ENCODE measurements at places on chromosomes 16 and 17.

- peak; percentile 64 for DNase-seq
Measured at GRCh38 chr17:78112518-78113471, 15.8 kb downstream of the TMC6 start.

GRCh38 chr16:6122401-6122800 lies 1024.8 kb upstream of the EEF2KMT start:
- no peak for DNase-seq

- no peak for DNase-seq
Measured at GRCh38 chr17:4393806-4394205, 27.3 kb upstream of the UBE2G1 start.

GRCh38 chr16:85629326-85629725 lies 16.2 kb downstream of the GSE1 start:
- DNase-seq, result no peak

- DNase-seq, result no peak
Measured at GRCh38 chr17:1779571-1780131, 17.8 kb downstream of the SERPINF1 start.

GRCh38 chr17:7857713-7858521 lies at the start of gene CYB5D1:
TSS of gene CYB5D1 (plus strand) at chr17:7858003. CDS start at chr17:7858135, 132 bp downstream.
- peak; percentile 92 for DNase-seq

- no peak for DNase-seq
Measured at GRCh38 chr16:84546669-84547545, 42.4 kb upstream of the MEAK7 start.

DNA sequence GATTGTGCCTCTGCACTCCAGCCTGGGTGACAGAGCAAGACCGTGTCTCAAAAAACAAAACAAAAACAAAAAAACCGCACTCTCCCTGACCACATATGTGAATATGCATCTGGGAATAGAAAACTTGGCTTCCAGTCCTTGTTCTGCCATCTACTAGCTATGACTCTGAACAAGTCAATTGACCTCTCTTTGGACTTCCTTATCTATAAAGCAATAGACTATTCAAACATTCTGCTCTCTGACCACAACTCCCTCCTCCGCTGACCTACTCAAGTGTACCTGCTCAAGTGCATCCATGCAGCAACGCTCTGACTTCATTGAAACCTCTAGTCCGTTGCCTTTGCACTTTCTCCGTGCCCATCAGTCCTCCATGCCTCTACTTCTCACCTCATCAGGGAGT lies 52.6 kb upstream of the KDM6B start:
- no peak for DNase-seq

- DNase-seq, result no peak
Measured at GRCh38 chr16:66188917-66189725, 177.4 kb upstream of the CDH5 start.

- no peak for DNase-seq
Measured at GRCh38 chr17:27577121-27577761, 53.7 kb upstream of the LGALS9 start.

- DNase-seq, result no peak
Measured at GRCh38 chr16:18062713-18063112, 273.8 kb downstream of the NPIPA8 start.

- peak; percentile 10 for DNase-seq
Measured at GRCh38 chr17:59331929-59332748, 684 bp downstream of the YPEL2 start.

DNA sequence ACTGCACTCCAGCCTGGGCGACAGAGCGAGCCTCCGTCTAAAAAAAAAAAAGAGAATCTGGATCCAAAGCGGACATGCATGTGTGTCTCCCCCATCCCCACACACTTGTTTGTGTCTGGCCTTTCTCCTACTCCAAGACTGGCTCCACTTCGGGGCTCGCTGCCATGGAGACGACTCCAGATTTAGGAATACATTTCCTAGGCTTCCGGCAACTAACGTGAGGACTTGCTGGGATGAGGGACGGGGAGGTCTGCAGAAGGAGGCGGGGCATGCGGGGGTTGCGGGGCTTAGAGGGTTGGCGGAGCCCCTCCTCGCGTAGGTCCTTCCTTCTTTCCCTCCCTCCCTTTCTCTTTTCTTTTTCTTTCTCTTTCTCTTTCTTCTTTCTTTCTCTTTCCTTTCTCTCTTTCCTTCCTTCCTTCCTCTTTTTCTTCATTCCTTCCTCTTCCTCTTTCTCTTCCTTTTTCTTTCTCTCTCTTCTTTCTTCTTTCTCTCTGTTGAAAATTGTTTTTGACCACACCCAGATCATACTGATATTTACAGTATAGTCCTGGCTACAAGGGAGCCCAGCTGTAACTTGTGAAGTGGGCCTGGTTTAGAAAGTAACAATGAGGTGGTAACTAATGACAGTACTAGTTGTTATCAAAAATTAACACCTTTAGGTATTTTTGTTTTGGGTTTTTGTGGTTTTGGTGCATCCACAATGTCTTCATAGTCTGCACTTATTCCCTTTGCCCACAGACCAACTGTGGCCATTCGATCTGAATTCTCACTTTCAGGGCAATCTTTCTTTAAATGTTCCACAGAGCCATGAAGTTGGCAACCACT lies 25.2 kb downstream of the MIS12 start:
- no peak for DNase-seq

- DNase-seq, result no peak
Measured at GRCh38 chr16:67805718-67806427, 487 bp downstream of the RANBP10 start.

- no peak for DNase-seq
Measured at GRCh38 chr17:76481071-76481655, 13.8 kb downstream of the AANAT start.

DNA sequence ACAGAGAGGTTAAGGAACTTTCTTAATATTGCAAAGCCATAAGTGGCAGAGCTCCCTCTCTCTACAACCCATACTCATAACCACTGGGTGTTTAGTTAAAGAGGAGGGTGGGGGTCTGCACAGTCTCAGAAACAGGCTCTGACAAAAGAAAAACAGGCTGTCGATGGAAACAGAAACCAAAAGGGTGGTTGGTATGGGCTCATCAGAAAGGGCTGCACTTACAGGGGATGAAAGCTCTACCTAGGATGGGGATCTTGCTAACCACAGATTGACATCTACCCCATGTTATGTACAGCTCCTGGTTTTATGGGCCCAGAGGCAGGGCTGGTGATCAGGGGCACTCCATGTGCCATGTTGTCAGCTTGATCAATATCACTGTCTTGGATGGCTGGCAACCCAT lies 111.4 kb downstream of the CYLD start:
- DNase-seq, result no peak

DNA sequence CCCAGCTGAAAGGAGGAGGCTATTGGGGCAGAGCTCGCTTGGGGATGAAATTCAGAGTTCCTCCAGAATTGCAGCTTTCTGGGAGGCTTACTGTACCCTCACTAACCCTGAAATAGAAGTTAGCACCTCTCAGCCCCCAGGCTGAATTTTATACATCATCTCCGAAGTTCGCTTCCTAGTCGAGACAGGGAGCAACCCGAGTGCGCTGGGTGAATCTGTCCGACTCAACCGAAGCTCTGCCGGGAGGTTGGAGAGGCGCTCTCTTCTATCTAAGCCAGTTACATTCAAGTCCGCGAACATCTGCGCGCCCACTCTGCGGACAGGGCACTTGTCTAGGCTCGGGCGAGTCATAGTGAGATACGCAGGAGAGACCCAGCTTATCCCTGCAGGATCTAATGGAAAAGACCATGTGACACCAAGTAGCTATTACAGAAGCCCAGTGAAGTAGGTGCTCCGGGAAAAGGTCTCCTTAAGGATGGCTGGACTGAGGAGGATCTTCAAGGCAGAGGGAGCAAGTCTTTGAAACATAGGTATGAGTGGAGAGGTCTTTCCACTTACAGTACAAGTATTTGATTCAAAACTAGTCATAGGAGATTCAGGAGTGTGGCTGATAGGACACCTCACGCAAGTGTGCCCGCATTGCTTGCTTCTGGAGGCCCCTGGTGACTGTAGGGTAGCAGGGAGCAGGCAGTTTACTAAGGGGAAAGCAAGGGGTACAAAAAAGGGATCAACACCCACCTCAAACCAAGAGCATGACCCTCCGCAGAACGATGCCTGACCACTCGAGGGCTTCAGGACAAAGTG lies 646 bp upstream of the HES7 start:
- no peak for DNase-seq

- DNase-seq, result peak; percentile 7
Measured at GRCh38 chr16:22161999-22162655, at the start of gene SDR42E2. TSS of gene SDR42E2 (plus strand) at chr16:22162506. CDS start at chr16:22165583, 3,077 bp downstream.

DNA sequence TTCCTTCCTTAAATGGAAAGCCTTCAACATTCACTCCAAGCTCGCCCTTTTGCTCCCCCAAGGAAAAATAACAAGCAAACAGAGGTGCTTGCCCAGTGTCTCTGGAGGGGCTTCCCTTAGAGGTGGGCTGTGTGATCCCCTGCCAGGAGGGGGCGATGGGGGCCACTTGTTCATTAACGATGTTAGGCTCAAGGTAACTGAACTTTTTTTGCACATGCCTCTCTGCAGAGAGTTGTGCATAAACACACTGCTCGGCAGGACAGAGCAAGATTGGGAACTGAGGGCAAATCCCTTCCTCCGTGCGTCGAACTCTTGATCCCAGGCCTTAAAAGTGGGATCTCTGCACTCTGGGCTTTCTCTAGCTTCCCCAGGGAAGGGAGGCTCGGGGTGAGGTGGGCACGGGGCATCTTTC lies 15.5 kb upstream of the NAGLU start:
- no peak for DNase-seq

- DNase-seq, result no peak
Measured at GRCh38 chr17:14228903-14229302, 7.8 kb downstream of the CDRT15 start.

GRCh38 chr16:17998550-17998949 lies 338.0 kb downstream of the NPIPA8 start:
- DNase-seq, result no peak

- DNase-seq, result peak; percentile 78
Measured at GRCh38 chr17:29180034-29180787, at the start of gene MYO18A. TSS of gene MYO18A (minus strand) at chr17:29180398. CDS start at chr17:29166940, 13,458 bp downstream.

- DNase-seq, result no peak
Measured at GRCh38 chr17:63278728-63279442, 167.2 kb downstream of the CYB561 start.

GRCh38 chr16:71201054-71201453 lies 29.5 kb downstream of the HYDIN start:
- DNase-seq, result no peak

- DNase-seq, result no peak
Measured at GRCh38 chr17:72115781-72116525, 4.9 kb upstream of the SOX9 start.

DNA sequence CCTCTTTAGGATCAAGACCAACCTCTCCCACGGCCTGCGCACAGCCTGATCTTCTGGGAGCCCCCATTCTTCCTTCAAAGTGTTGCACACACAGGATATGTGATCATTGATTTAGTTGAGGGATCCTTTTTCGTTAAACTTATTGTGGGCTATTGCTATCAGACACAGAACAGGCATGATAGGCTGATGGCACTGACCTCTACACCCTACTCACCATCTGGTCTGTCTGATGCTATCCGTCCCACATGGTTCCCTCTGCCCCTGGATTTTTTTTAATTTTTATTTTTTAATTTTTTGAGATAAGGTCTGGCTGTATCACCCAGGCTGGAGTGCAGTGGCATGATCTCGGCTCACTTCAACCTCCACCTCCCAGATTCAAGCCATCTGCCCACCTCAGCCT lies 19.2 kb upstream of the LITAF start:
- no peak for DNase-seq

- peak; percentile 83 for DNase-seq
Measured at GRCh38 chr16:67884684-67885083, at the start of gene NRN1L. TSS of gene NRN1L (plus strand) at chr16:67884885. CDS start at chr16:67884904, 19 bp downstream.

GRCh38 chr17:5644065-5644464 lies 59.8 kb upstream of the NLRP1 start:
- no peak for DNase-seq

Data from NCI-H1436 (cell line).